Caco-2 (cell line): ENCODE measurements at places on chromosomes 2 and 18. TPM values are rescaled to one million over a fixed set of nuclear protein-coding genes. Genes with fewer than 3 reads are reported as not detected.
A peak's percentile ranks its signal among the peaks of the same experiment; 100 is the strongest.

DNA sequence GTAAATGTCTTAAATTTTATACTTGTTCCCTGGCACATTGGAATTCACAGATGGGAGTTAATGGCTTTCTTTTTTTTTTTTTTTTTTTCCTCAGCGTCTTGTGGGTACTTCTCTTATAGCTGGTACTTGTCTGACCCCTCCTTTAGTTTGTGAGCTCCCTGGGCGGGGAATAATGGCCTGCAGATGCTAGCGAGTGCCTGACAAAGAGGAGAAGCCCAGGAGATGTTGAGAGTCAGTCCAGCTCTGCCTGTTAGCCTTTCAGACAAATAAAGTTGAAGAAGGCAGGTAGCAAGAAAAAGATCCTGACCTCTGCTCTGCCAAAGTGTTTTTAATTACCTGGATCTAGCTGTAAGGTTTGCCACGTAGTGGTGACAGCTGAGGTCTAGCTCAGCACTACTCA, 6.6 kb downstream of the BCL2L11 start:
- no peak overlapping the region for H3K4me3 ChIP-seq
- H3K36me3 ChIP-seq, result peaks cover 7% of the 10 kb centered on the region
- DNase-seq, result no peak
- no peaks in the 10 kb centered on the region for H3K4me1 ChIP-seq

DNA sequence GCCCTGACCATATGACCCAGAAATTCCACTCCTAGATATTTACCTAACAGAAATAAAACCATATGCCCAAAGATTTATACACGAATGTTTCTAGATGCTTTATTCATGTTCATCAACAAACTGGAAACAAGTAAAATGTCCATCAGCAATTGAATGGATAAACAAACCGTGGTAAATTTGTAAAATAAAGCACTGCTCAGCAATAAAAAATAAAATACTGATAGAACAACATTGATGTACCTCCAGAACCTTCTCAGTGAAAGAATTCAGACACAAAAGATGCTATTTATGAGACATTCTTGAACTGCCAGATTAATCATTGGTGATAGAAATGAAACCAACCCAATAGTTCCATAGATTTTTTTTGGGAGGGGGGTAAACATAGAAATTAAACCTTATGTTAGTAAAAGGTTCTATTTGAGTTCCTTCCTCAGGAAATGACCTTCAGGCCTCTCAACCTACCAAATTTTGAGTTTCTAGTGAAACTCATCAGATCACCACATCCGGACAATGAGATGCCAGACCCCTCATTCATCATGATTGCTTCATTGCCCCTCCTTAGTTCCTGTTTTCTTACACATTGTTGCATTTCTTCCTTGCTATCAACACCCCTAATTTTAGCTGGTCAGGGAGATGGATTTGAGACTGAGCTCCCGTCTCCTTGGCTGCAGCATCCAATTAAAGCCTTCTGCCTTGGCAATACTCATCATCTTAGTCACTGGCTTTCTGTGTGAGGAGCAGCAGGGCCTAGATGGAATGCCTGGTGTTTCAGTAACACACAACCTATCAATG, 203.5 kb downstream of the LPIN1 start:
- H3K27ac ChIP-seq, result no peak overlapping the region
- DNase-seq, result no peak
- no peaks in the 10 kb centered on the region for H3K4me1 ChIP-seq
- no peaks in the 10 kb centered on the region for H3K36me3 ChIP-seq

DNA sequence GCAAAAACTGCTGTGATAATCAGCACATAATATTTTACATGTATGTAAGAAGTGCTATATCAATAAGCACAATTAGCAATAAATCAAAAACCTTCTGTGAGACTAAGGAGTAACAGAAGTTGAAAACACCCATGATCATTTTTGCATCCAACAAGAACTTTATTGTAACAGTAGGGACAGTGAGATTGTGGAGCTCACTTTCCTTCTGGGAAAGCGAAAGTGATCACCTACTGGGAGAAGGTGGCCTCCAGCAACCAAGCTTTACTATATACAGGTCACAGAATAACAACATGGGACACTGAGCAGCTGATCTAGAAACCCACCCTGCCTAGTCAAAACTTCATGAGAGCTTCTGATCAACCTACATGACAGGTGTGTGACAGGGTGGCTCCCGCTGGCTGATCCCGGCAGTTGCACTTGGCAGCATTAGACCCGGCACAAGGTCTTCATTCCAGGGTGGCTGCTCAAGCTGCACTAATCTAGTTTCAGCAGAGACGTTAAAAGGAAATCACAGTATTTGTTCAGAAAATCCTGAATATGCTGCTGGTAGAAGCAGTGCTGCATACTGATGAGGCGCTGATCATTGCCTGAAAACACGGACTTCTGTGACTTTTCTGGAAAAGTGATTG, 63.5 kb upstream of the ARL5A start:
- H3K36me3 ChIP-seq, result no peaks in the 10 kb centered on the region
- H3K4me3 ChIP-seq, result no peak overlapping the region
- H3K27ac ChIP-seq, result no peak overlapping the region
- no peaks in the 10 kb centered on the region for H3K4me1 ChIP-seq

- H3K36me3 ChIP-seq, result no peaks in the 10 kb centered on the region
- H3K27ac ChIP-seq, result no peak overlapping the region
- no peak for DNase-seq
- H3K4me1 ChIP-seq, result 0 out of 2 replicates have a peak, but pooled peaks cover 3% of the 10 kb centered on the region
- no peaks in the 10 kb centered on the region for H3K27me3 ChIP-seq
Measured at GRCh38 chr2:76406134-76406855, 695.6 kb upstream of the GCFC2 start.

DNA sequence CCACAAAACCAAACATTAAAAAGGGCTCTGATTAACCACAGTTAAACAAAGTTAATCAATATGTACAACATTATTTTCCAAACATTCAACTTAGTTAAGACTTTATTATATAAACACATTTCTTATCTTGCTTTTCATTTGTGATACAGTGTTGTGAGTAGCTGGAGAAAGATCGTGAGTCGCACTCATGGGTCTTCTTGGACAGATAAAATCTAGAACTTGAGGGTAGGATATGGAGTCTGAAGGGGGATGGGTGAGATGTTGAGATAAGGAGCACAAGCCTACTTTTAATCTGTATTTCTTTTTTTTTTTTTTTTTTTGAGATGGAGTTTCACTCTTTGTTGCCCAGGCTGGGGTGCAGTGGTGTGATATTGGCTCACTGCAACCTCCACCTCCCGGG, 22.6 kb upstream of the TMEM214 start:
- DNase-seq, result no peak
- H3K27ac ChIP-seq, result no peak overlapping the region
- H3K36me3 ChIP-seq, result no peaks in the 10 kb centered on the region

- DNase-seq, result no peak
- H3K27ac ChIP-seq, result no peak overlapping the region
- H3K4me3 ChIP-seq, result no peak overlapping the region
- peaks cover 18% of the 10 kb centered on the region for H3K4me1 ChIP-seq
- H3K27me3 ChIP-seq, result no peaks in the 10 kb centered on the region; the same call in 1 of the 2 replicates
- no peaks in the 10 kb centered on the region for H3K36me3 ChIP-seq
Measured at GRCh38 chr2:65022189-65022588, 33.0 kb downstream of the SLC1A4 start.

DNA sequence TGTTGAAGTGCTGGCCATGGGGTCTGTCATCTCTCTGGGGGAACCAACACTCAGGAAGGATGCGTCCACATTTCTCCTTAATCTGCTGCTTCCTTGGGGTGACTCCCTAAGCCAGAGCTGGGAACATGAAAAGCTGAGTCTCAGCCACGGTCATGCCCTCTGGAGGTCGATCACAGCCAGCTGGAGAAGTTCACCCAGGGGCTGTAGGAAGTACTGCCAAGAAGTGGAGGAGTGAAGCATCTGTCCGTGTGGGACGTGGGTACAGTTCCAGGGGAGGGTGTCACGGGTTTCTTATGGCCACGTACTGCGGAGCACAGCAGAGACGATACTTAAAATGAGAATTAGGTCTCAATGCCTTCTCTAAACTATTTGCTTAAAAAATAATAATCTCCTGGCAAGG, 42.4 kb upstream of the IGFBP2 start:
- no peaks in the 10 kb centered on the region for H3K36me3 ChIP-seq
- no peak for DNase-seq
- no peaks in the 10 kb centered on the region for H3K4me1 ChIP-seq
- H3K27me3 ChIP-seq, result no peaks in the 10 kb centered on the region; the same call in 1 of the 2 replicates

DNA sequence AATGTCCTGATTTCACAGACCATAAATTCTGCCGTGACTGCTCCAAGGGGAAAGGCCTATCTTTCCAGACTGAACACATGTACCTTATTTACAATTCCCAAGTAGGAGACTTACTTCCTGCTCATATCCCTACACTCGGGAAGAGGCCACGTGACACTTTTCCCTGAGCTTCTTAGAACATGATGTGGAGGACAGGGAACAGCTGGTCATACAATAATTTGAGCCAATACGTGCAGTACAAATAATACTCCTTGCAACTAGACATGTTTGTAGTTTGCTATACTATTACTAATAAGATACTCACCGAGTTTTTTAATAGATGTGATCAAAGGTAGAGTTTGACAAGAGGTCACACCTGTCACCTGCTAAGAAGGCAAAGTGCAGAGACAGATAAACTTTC, 256.4 kb downstream of the SP3 start:
- DNase-seq, result no peak
- H3K27ac ChIP-seq, result no peak overlapping the region
- no peaks in the 10 kb centered on the region for H3K4me1 ChIP-seq

- H3K27ac ChIP-seq, result no peak overlapping the region
- no peaks in the 10 kb centered on the region for H3K36me3 ChIP-seq
- H3K4me3 ChIP-seq, result no peak overlapping the region
- no peak for DNase-seq
Measured at GRCh38 chr2:115359550-115359949, 917.1 kb downstream of the DPP10 start.

DNA sequence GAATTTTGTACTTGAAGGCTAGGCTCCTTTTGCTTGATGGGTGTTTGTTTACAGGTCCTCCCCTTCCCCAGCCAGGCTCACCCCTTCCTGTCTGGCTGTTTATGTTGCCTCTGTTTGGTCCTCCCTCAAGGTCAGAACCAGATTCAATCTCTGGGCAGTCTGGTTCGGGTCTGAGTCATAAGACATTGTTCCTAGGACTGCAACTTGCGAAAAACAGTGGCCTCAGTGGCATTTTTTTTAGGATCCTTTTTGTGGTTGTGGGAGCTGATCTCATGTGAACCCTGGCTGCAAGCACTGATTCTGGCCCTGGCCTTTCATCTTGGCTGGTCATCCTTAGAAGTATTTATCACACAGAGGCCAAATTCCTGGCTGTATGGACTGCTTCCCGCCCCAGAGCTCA, 370.4 kb downstream of the CLIP4 start:
- H3K4me3 ChIP-seq, result no peak overlapping the region
- no peak for DNase-seq
- no peaks in the 10 kb centered on the region for H3K27me3 ChIP-seq
- no peaks in the 10 kb centered on the region for H3K36me3 ChIP-seq

- DNase-seq, result no peak
- no peaks in the 10 kb centered on the region for H3K4me1 ChIP-seq
- no peaks in the 10 kb centered on the region for H3K27me3 ChIP-seq
- H3K36me3 ChIP-seq, result no peaks in the 10 kb centered on the region
- no peak overlapping the region for H3K27ac ChIP-seq
Measured at GRCh38 chr2:206556357-206556949, 85.8 kb upstream of the FAM237A start.

DNA sequence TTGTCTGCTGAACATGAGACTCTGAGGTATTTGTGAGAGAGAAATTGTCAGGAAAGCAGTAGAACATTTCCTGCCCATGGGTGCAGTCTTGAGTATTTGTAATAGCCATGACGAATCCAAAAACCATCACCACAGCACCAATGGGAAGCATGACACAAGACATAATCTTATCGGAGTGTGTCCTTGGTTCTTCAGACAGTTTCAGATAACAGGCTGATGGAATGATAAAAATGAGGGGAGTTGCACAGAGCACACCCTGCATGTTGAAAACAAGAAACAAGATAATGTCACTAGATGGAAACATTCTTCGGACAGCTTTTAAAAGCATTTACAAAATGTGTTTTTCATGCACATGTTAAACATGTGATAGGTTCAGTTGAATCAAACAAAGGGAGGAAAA, 56.9 kb downstream of the SLC38A11 start:
- no peaks in the 10 kb centered on the region for H3K27me3 ChIP-seq
- peak; percentile 80 for DNase-seq
- H3K36me3 ChIP-seq, result no peaks in the 10 kb centered on the region
- H3K4me1 ChIP-seq, result peaks cover 34% of the 10 kb centered on the region
- no peak overlapping the region for H3K4me3 ChIP-seq

DNA sequence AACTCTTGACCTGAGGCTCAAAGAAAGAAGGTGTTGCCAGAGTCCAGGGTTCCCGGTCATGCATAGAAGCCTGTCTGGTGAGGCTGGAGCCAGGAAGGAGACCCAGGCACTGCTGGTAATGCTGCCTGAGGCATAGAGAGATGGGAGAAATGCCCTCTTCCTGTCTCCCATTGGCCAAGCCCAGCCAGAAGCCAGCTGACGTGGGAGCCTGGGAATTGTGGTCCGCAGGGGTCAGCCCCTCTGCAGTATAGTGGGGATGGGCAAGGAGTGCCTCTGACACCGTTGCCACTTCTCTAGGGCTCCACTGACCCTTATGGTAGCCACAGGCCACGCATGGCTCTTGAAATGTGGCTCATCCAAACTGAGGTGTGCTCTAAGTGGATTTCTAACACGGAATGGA, 95.7 kb downstream of the CTIF start:
- H3K27me3 ChIP-seq, result no peaks in the 10 kb centered on the region
- H3K4me1 ChIP-seq, result no peaks in the 10 kb centered on the region
- no peak for DNase-seq
- H3K27ac ChIP-seq, result no peak overlapping the region

DNA sequence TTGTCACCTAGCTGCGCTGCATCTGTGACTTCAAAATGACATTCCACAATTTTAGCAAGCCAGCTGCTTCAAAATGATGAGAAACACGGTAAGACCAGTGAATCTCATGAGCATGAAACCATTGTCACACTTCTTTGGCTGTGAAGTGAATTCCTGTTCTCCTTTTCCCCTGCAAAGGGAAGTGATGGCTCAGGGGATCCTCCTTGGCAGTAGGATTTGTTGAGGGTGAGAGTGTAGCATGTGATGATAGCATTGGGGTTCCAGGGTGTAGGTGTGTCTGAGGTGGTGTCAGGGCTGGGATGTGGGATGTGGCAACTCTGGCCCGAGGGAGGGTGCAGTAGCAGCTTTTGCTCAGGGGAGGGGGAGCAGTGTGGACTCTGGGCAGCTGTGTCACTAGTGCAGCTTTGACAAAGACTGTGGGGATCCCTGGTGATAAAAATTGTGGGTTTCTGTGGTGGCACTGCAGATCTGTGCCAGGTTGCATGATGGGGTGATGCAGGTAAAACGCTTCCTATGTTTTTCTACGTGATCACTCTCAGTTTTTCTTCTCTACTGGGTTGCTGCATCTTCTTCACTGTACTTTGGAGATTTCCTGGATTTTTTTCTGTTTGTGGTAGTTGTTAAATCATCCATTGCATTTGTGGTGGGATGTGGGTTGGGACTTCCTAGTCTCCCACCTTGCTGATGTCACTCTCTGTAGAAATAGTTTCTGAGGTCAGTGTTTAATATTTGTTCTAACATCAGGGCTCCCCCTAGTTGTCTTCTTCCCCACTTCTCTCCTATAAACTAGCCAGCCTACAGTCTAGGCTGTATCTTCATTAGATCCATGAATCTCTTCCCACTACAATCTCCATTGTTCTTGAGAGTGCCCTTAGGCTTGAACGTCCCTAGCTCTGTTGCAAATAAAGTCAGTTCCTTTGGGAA, 107.0 kb downstream of the ACTR3 start:
- no peaks in the 10 kb centered on the region for H3K27me3 ChIP-seq
- H3K27ac ChIP-seq, result no peak overlapping the region
- no peak for DNase-seq
- no peaks in the 10 kb centered on the region for H3K36me3 ChIP-seq
- peaks cover 7% of the 10 kb centered on the region; the same call in 1 of the 2 replicates for H3K4me1 ChIP-seq
- no peak overlapping the region for H3K4me3 ChIP-seq

IL37 gene
- total RNA-seq, result 0.44 TPM in 1 of 2 replicates, not detected in the other

MRO gene
- total RNA-seq, result 0.21 TPM in 1 of 2 replicates, not detected in the other

TRMT61B gene
- 19.9 and 20.0 TPM in 2 replicates for total RNA-seq
